ENCODE measurements at places on chromosomes 7 and 10.
A peak's percentile ranks its signal among the peaks of the same experiment; 100 is the strongest.

DNA sequence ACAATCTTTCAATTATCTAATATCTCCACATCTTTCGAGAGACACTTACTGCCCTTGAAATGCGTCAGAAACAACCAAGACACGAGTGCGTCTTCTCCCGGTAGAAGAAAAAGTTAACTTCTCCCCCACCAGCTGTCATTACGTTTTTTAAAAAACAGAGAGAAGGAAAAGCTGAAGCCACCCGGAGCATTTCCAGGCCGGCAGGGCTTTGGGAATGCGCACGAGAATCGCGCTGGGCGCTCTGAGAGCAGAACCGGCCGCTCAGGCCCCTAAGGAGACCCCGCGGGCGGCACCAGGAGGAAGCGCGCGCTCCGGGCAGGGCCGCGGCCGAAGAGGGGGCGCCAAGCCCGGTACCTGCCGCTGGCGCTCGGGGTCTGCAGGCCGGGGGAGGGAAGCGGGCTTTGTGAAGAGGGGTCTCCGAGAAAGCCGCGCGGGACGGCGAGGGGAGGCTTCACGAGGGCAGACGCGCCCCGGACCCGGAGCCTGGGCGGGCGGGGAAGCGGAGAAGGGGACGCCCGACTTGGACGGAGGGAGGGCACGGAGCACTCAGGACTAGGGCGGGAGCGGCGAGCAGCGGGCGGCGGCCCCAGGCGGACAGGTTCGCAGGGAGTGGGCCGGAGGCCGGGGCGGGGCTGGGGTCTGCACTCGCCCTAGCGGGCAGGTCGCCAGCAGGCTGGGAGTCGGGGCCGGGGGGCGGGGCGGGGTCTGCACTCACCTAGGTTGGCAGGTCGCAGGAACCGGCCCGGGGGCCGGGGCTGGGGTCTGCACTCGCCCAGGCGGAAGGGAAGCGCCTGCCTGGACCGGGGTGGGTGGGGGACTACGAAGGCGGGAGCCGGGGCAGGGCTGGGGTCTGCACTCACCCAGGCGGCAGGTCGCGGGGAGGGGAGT lies 932 bp downstream of the ESYT2 start:
- DNase-seq = no peak

DNA sequence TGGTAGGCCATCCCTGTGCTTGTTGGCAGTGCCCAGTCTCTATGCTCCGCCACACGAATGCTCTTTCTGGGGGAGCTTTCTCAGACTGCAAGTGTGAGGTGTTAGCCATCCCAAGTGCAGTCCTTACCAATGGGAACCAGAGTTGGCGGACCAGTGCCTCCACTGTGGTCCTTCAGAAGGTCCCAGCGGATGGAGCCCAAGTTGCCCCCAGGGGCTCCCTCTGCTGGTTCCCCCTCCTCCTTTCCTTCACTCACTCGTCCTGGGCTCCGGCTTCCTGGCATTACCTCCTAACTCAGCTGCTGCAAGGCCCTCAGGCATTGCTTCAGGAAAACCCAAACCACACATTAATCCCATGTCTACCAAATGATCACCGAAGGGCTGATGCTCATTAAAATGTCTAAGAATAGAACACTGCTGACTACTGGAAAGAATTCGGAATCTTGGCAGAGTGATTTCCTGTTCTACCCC lies 139.8 kb downstream of the CUBN start:
- no peak for DNase-seq

GRCh38 chr10:58660575-58661255 lies 148.0 kb downstream of the BICC1 start:
- no peak for DNase-seq

DNA sequence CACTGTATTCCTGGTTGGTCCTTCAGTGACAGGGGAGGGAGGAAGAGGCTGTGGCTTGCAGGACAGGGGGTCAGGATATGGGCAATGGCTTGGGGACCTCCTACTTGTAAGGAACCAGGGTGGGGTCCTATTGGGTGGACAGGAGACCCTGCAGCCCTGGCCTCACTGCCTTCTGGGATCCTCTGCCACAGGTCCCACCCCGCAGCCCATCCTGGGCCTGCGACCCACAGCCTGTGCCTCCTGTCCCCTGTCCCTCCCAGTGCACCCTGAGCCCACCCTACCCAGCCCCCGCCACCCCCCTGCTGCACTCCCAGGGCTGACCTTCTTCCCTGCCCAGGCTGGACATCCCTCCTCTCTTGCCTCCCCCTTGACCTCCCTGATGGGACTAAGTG lies 58.7 kb upstream of the MYL10 start:
- no peak for DNase-seq

DNA sequence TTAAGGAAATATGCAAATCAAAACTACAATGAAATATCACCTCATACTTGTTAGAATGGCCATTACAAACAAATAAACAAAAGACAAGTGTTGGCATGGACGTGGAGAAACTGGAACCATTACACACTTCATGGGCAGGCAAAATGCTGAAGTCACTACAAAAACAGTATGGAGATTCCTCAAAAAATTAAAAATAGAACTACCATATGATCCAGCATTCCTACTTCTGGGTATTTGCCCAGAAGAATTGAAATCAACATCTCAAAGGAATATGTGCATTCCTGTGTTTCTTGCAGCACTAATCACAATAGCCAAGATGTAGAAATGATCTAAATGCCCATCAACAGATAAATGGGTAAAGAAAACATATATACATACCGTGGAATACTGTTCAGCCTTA lies 83.6 kb downstream of the NRCAM start:
- no peak for DNase-seq

DNA sequence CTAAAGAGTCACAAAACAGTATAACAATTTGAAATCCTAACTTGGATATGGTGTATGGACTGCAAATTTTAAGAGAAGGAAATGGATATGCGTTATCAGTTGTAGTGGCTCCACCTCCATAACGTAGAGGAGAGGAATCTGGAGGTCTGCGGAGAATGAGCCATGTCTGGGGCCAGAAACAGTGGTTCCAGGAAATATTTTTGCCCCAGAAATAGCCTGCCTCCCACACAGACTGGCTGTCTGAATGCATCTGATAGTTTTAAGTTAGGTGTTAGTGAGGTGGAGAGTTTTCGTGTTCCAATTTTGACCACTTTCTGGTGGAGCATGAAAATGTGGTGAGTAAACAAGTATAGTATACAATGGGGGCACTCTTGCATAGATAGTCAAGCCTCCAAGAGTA lies 1.6 kb downstream of the PHTF2 start:
- DNase-seq = no peak

DNA sequence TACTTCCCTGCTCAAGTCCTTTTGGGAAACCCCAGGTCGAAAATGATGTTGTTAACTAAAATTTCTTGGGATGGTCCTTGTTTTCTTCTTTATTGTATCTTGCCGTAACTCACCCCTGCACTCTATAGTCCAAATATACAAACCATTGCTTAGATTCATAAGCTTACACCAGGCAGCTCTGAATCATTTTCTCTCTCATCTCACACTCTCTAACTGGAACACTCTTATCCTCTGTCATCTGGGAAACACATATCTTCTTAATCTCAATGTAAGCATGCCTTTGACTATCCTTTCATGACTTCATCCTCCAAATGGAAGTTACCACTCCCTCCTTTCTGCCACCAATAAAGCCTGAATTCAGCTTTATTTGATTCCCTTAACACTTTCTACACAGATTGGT lies 175.8 kb upstream of the ANK3 start:
- no peak for DNase-seq

GRCh38 chr7:119703895-119704294 lies 569.1 kb upstream of the KCND2 start:
- no peak for DNase-seq

DNA sequence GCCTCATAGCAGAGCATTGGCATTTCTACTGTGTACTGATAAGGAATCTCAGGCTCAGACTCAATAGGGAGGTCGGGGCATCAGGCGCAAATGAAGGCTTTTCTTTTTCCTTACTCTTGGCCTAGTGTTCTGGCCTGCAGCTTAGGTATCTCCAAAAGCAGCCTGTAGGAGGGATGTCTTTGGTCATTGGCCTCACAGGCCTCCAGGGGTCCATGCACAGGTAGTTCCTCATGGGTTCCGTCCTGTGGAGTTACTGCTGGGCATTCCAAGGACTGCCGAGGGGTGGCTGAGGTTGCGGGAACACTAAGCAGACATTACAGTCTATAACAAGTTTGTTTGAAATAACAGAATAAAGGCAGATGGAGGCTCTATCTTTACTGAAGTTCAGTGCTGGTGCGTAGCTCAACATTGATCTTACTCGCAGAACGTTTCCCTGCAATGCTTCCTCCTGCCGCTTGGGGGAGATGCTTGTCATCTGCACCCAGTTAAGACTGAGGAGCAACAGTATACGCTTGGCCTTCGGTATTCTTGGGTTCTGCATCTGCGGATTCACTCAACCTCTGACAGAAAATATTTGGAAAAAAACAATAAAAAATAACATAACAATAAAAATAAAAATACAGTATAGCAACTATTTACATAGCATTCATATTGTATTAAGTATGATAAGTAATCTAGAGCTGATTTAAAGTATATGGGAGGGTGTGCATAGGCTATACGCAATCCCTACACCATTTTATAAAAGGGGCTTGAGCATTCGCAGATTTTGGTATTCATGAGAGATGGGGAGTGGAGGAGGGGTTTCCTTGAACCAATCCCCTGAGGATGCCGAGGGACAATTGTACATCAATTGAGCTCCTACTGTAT lies 58.9 kb downstream of the SH2D4B start:
- DNase-seq = peak; percentile 9

GRCh38 chr10:101511938-101512337 lies 76.1 kb downstream of the POLL start:
- no peak for DNase-seq

DNA sequence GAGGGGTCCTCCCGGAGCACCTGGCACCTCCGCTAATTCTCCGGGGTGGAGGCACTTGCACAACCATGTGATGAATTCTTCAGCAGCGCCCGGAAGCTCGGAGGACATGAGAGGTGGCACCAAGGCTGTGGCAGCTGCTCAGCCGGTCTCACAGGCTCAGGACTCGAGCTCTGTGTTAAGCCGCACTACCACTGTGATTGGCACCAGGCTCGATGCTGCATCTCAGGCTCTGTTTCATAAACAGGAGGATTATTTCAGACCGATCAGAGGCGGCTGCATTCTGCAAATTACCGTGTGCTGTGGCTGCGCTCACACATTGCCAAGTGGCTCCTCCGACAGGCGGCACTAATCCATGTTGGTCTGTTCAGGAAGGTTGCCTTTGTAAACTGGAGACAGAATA lies 495.2 kb downstream of the DNAJB6 start:
- DNase-seq = no peak

DNA sequence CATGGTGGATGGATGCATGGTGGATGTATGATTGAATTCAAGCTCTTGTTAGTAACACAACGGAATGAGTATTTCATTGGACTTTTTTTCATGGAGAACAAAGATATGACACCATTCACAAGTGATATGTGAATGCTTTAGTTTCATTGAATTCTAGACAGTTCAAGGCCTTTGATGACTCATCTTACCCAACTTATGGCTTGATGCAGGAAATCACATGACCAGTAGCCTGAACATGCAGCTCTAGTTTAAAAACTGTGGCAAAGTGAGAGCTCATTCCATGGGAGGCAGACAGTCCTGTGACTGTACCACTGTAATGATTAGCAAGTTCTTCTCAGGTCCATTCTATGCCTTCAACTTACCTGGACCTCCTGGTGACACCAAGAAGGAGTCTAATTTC lies 1239.3 kb downstream of the TYW1 start:
- no peak for DNase-seq

DNA sequence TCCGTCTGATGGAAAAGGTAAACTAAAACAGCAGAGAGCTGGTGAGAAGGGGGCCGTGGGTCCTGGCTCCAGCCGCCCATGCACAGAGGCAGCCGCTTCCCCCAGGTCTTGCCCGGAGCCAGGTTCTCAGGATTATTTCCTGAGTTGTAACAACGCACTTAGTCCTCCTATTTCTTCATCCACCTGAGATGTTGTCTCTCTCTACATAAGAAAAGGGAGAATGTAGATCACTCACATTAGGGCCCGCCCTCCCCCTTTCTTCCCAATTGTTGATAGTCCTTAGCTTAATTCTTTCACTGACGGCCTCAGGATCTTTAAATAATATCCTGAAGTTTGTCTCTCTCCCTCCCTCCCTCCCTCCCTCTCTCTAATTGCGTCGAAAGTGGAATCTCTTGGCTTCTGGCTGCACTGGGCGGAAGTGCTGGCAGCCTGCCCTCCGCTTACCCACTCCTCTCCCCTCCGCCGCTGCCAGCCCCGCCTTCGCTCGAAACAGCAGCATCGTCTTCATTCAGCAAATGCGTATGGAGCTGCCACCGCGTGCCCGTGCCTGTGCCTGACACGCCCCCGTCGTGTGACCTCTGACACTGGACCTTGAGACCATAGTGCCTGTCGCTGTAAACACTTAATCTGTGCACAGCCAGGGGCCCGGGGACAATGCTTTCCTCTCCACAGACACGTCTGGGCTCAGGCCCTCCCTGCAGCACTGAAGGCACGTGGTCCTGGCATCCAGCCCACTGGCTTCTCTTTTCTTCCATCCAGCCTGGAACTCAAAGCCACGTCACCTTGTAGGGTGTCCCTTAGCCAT lies 174.5 kb upstream of the PPP2R2D start:
- no peak for DNase-seq

DNA sequence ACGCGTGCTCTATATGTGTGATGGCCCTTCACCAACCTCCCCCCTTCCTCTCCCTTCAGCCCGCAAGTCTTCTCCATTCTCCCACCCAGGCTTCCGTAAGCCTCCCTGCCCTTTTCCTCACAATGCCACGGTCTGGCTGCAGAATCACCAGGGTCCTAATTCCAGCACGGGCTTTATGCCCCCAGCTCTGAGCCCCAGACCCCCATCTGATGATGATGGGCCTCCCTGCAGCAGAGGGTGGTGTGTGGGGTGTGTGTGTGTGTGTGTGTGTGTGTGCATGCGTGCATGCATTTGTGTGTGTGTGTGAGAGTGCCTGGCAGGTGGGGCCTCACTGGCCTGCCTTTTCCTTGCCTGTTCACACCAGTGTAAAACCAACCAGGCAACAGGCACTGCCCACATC lies 109.9 kb downstream of the OAT start:
- no peak for DNase-seq

DNA sequence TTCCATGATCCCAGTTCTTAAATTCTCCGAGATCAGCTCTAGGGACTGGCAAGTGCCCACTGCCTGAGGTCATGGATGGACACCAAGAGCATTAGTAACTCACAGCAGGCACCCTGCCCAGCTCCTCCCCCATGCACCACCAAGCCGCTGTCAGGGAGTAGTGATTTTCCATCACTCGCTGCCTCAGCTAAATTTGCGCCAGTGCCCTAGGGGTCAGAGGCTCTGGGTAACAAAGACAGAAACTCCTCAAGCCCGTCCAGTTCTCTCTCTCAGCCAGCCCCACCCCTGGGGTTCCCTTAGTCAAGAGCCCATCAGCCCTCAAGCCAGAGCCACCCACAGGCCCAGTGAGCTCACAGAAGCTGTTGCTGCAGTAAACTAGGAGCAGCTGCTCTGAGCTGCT lies 30.0 kb downstream of the PAX2 start:
- DNase-seq = no peak

GRCh38 chr7:37659971-37660565 lies 23.5 kb upstream of the GPR141 start:
- no peak for DNase-seq

GRCh38 chr7:21960922-21961321 lies 15.2 kb upstream of the CDCA7L start:
- DNase-seq = no peak

GRCh38 chr10:95247200-95247880 lies 43.5 kb downstream of the PDLIM1 start:
- DNase-seq = no peak

- DNase-seq = no peak
These were observed 29.3 kb upstream of the BTBD16 start for GRCh38 chr10:122241836-122242235.
